ENCODE measurements at places on chromosomes 7 and 10.

- DNase-seq = no peak
These were observed at the start of gene TUBAL3 for GRCh38 chr10:5404208-5405041. TUBAL3 (minus strand) TSS chr10:5404828; CDS start chr10:5404792, 36 bp downstream.

DNA sequence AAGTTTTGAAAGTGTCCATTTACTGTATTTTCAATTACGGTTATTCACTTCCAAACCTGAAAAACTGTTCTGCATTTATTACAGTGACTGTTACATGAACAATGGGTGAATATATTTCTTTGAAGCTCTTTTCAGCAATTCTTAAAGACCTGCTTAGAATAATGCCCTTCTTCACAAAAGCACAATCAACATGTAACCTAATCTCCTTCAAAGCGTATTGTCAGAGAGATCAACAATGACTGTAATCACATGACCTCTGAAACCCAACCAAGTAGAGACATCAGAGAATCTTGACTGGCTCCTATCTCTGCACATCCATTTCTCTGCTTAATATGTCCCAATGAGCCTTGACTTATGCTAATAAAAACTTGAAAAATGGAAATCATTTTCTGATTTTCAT lies 126.7 kb downstream of the NRCAM start:
- no peak for DNase-seq

- DNase-seq = no peak
These were observed 277.6 kb upstream of the BMPER start for GRCh38 chr7:33627741-33628140.

GRCh38 chr10:50622706-50623662 lies 772 bp downstream of the SGMS1 start:
- DNase-seq = peak; percentile 23

DNA sequence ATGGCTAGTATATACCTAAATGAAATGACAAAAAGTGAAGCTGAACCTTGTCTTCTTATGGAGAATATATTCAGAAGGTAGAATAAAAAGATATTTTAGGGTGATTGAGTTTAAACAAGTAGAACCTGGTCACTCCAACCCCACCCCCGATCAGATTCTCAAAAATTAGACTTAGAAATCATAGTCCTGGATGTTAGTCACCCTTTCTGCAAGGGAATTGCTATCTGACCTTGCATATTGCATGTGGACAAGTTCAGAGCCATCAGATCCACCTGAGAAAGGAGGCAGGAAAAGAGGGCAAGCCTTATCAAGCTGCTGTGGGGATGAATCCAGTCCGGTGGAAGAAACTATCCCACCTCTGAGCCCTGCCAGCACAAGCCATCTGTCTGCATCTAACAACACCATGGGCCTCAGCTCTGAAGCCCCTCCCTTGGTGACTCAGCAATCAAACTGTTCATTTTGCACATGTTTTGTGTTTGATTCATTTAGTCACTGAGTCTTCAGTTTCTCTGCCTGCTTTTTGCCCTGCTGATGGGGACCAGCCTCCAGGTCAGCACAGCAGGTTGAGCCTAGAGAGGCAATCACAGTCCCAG lies 727.3 kb downstream of the AUTS2 start:
- DNase-seq = no peak

GRCh38 chr7:32051128-32051527 lies 19.1 kb downstream of the PDE1C start:
- DNase-seq = no peak

DNA sequence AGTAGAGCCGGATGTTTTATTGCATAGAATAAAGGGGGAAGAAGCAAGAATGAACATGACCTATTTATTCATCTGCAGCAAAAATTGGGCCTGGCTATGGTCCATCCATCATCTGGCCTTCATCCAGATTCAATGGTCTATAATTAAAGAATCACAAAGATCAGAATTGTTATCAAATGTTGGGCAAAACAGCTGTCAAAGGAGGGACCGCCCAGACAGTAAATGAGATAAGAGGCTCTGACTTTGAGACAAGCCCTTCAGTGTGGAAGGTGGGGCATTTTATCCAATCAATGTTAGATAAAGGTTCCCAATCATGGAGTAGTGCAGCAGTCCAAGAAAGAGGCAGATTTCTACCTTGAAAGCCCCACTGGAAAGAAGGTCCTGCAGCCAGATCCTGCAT lies 153.5 kb downstream of the PARD3 start:
- no peak for DNase-seq
